ENCODE measurements at places on chromosomes 6 and 20. TPM values are rescaled to one million over a fixed set of nuclear protein-coding genes. Genes with fewer than 3 reads are reported as not detected.

- no peak for DNase-seq
These were observed 113.5 kb upstream of the GLP1R start for GRCh38 chr6:38935051-38935450.

DNA sequence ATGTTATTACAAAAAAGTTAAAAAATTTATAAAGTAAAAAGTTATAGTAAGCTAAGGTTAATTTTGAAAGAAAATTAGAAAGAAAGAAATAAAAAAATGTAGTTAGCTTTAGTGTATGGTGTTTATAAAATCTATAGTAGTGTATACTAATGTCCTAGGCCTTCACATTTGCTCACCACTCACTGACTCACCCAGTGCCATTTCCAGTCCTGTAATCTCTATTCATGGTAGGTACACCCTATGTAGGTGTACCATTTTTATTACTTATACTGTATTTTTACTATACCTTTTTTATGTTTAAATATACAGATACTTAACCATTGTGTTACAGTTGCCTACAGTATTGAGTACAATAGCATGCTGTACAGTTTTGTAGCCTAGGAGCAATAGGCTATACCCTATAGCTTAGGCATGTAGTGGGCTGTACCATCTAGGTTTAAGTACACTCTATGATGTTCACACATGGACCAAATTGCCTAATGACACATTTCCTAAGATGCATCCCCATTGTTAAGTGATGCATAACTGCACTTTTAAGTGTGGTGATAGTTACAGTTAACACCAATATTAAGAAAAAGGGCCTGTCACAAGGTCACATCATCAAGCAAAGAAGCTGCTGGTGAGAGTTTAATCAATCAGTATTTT, 8.0 kb downstream of the CD2AP start:
- DNase-seq, result no peak

BANF2 gene
- not detected for total RNA-seq

PYGB gene
- total RNA-seq, result 302 TPM

- DNase-seq, result no peak
These were observed 25.7 kb upstream of the MLIP start for GRCh38 chr6:54085541-54085940.

GRCh38 chr6:36695414-36695813, 2.2 kb upstream of the RAB44 start:
- no peak for DNase-seq

DNA sequence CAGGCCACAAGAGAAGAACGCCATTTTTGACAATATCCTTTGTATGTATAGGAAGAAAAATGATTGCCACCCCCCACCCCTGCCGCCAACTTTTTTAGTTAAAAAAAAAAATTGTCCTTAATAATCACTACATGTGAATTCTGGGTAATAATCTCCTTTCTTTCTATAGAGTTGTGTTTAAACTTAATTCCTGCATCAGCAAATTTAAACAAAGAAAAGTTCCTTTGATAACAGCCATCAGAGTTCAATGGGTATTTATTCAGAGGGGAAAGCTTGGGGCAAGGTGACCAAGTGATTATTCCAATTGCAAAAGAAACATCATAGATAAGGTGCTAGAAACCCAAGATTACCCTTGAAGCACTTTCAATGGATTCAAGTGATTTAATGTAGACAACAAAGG, 47.0 kb downstream of the GCLC start:
- no peak for DNase-seq

GRCh38 chr6:125050663-125051318, 88.6 kb downstream of the RNF217 start:
- DNase-seq, result no peak

DNA sequence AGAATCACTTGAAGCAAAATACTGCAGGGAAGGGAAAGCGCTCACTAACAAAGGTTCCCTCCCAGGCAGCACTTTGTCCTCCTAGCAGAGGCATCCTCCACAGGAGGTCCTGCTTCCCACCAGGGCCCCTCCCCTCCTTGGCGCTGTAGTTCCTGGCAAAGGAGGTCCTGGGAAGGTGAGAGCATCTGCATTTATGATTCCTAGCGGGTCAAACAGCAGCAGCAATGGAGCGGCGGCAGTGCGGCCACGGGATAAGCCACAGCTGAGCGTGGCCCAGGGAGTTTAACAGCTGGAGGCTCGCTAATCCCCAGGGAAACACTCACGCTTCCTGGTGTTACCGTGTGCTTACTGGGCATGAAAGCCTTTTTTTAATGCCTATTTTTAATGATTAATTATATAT, 185.8 kb downstream of the TTLL2 start:
- no peak for DNase-seq

- no peak for DNase-seq
These were observed 250.9 kb upstream of the SULF2 start for GRCh38 chr20:48035961-48036731.

ENPP5 gene
- total RNA-seq, result not detected

GRCh38 chr6:106321940-106322339, 3.6 kb downstream of the ATG5 start:
- no peak for DNase-seq

GNAS-AS1 gene
- 6.3 TPM for total RNA-seq

DNA sequence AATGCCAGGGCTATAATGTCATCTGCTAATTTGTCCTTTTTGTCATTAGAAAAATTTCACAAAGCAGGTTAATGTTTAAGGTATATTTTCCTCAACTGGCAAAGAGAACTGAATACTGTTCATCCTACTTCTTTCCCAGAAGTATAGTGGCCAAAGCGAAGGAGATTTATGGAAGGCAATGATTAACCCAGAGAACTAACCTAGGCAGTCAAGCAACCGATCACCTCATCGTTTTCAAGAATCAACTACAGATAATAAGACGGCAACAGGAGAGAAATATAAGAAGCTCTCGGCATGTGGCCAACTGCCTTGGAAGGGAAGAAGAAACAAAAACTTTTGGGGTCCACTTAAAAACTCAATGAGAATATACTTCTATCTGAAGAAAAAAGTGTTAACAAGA, 38.2 kb downstream of the REV3L start:
- no peak for DNase-seq

DYNLT2 gene
- 6.1 TPM for total RNA-seq

DNA sequence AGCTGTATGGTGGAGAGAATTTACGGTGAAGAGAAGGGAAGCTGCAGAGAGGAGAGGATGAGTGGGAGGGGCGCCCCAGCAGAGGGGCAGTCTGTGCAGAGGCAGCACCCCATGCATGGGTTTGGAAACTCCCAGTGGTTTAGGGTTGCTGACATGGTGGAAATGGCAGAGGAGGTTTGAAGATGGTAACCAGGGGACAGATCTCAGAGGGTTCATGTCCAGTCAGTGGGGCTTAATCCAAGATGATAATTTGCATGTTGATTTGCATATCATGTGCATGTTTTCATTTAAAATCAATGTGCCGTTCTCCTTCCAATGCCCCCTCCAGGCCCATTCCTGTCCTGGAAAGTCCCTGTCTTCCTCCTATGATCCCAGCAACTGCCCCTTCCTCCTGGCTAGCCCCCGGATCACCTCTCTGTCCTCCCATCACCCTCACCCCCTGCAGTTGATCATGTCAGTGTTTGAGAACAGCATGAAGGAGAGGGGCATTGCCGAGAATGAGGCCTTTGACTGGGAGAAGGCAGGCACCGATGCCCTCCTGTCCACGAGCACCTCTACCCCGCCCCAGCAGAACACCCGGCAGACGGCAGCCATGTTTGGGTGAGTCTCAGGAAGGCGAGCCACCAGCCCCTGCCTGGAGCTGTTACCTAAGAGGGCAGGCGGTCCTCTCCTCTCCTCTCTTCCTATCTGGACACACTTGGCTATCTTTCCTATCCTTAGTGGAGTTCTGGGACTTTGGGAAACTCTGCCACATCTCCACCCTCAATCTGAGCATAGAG, 14.3 kb downstream of the TTBK1 start:
- DNase-seq, result no peak

- DNase-seq, result no peak
These were observed 192.7 kb downstream of the ARHGAP18 start for GRCh38 chr6:129517288-129517687.

BPIFA3 gene
- not detected for total RNA-seq

GRCh38 chr6:156866220-156867015, 89.2 kb downstream of the ARID1B start:
- DNase-seq, result peak; percentile 59
